ENCODE measurements at places on chromosomes 4 and X.

DNA sequence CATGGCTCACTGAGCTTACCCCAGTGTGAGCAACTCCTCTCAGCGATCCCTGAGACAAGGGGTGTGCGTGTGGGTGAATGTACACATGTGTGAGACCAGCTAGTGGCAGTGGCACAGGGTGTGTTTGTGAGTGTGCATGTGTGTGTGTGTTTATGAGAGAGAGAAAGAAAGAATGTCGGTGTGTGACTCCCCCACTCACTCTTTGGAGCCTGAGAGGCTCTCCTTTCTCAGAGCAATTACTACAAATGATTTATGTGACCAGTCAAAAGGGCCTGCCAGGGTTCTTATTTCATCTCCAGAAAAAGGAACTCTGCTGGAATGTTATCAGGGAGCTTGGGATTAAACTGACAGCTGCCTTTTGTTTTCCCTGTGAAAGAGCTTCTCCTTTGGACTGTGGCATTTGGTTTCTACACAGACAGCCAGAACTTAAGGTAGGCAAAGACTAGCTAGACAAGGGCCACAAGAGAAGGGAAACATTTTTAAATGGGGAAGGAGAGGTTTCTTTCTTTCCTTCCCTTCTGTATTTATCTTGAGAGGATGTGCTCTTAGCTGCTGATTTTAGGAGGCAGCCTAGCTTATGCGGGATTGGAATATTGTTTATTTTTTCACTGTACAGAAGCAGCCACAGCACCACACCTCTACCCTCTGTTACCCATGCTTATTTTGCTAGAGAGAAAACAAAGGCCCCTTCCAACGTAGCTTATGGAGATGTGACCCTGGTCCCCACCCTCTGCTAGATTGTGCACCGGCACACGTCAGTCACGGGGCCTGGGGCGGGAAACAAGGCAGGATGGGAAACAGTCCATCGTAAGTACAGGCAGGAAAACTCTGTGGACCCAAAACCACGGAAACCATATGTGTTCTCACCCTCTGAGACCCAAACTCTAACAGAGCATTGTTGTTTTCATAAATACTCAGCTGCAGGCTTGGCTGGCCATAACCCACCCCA lies 143.5 kb downstream of the MGST2 start:
- DNase-seq, result no peak

DNA sequence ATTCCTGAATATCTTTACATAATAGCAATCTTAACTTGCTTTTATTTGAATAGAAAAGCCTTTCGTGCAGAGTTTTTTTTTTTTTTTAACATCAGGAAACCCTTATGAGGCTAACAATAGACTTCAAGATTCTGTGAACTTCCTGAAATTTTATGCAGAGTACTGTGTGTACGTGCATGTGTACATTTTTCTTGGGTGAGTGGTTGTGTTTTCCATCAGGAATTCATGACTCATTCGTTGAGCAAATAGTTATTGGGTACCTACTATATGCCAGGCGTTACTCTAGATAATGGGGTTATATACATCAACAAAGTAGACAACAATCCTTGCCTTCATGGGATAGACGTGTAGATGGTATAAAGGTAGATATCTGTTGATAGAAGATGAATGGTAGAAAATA lies 59.1 kb downstream of the MRPL1 start:
- no peak for DNase-seq

- no peak for DNase-seq
Measured at GRCh38 chrX:95974096-95974470, 710.6 kb upstream of the DIAPH2 start.

- no peak for DNase-seq
Measured at GRCh38 chrX:29478336-29479069, 736.9 kb upstream of the MAGEB2 start.

GRCh38 chrX:20042221-20042620 lies 51.4 kb upstream of the BCLAF3 start:
- DNase-seq, result no peak

GRCh38 chrX:1673337-1673736 lies 58.5 kb downstream of the ASMT start:
- peak; percentile 60 for DNase-seq

DNA sequence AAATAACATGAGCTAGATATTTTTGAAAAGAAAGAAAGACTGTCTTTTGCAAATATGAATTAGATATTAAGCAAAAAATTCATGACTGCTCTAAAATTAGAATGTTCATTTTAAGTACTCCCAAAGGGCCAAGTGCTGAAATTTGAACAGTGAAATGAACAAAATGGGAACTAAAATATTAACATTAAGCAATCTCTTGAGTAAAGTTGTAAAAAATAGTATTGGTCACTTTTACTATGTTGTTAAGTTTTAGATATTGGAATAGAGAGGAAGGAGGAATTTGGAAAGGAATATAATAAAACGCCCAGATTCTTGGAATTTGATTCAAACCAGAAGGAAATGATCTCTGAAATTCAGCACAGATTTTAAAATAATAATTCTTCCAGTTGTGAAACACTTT lies 125.9 kb upstream of the ANK2 start:
- DNase-seq, result no peak

DNA sequence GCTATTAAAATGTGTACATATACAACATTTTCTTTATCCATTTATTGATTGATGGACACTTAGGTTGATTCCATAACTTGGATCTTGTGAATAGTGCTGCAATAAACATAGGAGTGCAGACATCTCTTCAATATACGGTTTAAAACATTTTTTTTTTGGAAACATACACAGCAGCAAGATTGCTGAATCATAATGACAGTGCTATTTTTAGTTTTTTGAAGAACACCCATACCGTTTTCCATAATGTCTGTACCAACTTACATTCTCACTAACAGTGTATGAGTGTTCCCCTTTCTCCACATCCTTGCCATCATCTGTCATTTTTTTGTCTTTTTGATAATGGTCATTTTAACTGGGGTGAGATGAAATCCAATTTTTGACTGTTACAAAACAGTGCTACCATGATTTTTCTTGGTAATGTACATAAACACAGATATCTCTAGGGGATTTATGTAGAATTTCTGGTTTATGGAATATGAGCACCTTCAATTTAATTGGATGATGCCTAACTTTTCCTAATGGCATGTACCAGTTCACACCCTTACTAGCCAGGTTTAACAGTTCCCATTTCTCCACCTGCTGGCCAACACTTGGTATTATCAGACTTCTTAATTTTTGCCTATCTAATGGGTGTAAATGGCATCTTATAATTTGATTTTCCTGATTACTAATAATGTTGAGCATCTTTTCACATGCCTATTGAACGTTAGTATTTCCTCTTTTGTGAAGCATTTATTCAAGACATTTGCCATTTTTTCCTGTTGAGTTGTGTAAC lies 21.0 kb upstream of the TMSB15B start:
- DNase-seq, result peak; percentile 45

DNA sequence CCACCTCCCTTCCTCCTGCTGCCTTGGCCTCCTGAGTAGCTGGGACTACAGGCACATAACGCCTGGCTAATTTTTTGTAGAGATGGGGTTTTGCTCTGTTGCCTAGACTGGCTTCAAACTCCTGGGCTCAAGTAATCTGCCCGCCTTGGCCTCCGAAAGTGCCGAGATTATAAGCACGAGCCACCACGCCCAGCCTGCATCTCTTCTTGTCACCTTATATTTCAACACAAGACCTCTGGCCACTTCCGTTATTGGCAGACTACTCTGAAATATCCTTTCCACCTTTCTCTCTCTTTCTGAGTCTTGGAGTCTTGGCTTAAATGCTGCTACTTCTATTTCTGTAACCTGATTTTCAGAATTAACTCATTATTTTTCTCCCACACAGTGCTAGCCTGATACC lies 5.6 kb downstream of the KIAA0232 start:
- no peak for DNase-seq

DNA sequence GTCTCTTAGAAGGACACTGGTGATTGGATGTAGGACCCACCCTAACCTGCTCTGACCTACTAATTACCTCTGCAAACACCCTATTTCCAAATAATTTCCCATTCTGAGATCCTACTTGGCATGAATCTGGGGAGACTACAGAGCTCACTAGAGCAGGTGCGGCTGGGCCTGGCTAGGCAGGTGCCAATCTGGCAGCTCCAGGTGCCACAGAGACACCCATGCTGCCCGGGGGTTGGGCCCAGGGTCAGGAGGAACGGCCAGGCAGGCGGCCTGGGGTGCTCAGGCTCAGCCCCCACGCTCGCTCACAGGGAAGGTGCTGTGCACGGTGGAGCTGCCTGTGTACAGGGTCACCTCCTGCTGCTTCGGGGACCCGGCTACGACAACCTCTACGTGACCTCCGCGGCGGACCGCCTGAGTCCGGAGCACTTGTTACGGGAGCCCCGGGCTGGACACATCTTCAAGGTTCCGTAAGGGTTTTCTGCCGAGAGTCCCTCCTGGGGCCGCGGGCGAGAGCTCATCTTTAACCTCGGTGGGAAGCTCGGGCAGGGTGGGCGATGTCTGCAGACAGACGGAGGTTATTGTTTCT lies 26.5 kb upstream of the PLCXD1 start:
- DNase-seq, result no peak

- DNase-seq, result no peak
Measured at GRCh38 chr4:77151241-77151640, 5.8 kb upstream of the CCNG2 start.

DNA sequence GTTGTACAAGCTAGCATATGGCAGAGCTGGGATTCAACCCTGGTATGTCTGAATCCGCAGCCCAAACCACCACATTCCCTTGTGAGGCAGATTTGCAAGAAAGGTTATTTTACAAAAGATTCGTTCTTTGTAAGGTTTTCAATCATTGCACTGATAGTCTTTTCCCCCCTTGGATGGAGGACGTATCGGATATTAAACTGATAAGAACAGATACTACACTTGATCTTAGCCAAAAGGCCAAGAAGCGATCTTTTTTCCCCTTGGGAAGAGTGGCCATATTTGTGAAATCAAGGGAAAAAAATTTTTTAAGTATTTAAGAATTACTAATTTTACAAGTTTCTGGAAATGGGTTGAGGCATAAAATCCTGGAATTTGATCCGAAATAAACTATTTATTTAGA lies 34.4 kb upstream of the MSMO1 start:
- no peak for DNase-seq

GRCh38 chr4:14566518-14566917 lies 435.8 kb upstream of the CPEB2 start:
- DNase-seq, result no peak

DNA sequence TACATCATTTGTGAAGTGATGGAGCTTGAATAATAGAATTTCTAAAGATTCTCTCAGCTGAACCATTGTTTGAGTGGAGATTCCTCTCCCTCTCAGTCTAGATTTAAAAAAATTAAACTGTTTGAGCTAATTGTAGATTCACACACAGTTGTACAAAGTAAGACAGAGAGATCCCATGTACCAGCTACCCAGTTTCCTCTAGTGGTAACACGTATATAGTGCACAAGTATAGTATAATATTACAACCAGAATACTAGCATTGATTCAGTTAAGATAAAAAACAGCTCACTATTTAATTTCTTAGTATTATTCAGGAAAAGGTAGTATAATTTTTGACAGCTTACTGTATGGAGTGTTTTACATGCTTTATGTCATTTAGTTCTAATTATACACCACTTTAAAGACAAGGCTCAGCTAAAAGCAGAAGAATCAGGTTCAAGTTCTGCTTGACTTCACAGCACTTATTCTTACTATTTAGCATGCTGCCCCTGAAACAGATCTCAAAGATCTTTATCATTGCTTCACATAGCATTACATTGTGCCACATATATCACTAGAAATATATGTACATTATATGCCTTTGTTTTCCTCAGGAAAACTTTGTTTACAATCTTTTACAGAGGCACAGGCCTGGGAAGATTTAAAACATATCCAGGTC lies 136.1 kb downstream of the SNCA start:
- no peak for DNase-seq

DNA sequence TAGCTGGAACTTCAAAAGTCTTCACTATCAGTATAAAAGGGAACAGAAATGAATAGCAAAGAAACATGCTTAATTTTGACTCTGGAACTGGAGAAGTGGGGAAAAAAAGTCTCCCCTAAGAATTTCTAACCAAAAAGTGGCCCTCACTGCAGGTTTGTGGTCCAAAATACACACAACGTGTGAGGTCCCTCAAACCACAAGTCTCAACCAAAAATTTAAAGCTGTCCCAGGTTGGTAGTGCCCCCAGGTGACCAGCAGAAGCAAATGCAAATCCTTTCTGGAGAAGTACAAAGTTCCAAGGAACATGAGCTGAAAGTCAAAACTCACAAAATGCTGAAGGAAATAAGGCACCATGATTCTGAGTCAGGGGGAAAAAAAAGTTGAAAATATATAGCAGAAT lies 23.6 kb upstream of the VAMP7 start:
- DNase-seq, result no peak

DNA sequence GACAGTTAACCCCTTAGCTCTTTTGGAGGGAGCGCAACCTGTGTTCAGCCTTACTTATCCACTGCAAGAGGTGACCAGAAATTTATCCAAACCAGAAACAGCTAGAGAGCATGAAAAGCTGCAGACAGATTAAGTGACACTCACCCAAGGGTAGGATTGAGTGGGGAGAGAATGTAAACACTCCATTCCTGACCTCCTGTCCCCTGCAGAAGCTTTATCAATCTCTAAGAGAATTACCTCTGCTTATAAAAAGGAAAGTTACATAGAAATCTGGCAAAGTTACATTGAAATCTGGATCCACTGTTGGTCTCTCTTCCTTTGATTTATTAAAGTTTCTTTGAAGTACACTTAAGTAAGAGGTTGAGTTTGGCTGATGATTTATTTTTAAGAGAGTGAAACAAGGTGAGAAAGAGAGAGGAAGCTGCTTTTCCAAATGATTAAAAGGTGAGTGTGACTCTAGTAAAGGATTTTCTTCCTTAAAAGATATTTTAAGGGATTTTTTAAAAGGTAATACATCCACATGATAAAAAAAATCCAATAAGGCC lies 112.3 kb downstream of the ANAPC4 start:
- DNase-seq, result no peak

DNA sequence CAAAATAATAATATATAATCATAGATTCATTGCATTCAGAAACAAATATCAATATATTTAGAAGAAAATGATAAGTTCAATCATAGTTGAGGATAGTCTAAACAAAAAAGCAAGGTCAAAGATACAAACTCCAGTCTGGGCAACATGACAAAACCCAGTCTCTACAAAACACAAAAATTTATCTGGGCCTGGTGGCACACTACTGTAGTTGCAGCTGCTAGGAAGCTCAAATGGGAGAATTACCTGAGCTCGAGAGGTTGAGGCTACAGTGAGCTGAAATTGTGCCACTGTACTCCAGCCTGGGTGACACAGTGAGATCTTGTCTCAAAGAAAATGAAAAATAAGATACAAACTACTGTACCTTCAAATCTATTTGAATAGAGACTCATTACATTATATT lies 52.7 kb upstream of the ANXA10 start:
- no peak for DNase-seq

- DNase-seq, result no peak
Measured at GRCh38 chr4:42150653-42151567, 1.5 kb downstream of the BEND4 start.
